Activated CD8-positive, alpha-beta memory T cell treated with anti-CD3 and anti-CD28 coated beads, Interleukin-2, amount 50 U/mL, for 48 hours (primary cell): ENCODE measurements at places on chromosomes 6 and 20.
A peak's percentile ranks its signal among the peaks of the same experiment; 100 is the strongest.

GRCh38 chr6:13431861-13432465, 55.4 kb downstream of the GFOD1 start:
- peak; percentile 62 for DNase-seq

DNA sequence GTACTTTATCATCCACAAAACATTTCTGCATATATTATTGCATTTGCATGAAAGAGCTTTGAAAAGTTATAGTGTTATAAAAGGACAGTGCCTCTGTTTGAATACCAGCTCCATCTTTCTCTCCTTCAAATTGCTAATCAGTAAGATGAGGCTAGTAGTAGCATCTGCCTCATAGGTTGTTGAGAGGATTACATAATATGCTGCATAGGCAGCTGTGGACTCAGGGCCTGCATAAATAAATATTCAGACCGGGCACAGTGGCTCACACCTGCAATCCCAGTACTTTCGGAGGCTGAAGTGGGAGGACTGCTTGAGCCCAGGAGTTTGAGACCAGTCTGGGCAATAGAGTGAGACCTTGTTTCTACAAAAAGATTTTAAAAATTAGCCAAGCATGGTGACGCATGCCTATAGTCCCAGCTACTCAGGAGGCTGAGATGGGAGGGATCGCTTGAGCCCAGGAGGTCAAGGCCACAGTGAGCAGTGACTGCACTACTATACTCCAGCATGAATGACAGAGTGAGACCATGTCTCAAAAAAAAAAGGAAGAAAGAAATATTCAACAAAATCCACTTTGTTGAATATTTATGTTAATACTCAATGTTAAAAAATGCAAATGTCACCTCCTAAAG, 18.3 kb upstream of the SEC63 start:
- no peak for DNase-seq

- peak; percentile 86 for DNase-seq
These were observed 117.0 kb downstream of the RTN4IP1 start for GRCh38 chr6:106512048-106512967.

DNA sequence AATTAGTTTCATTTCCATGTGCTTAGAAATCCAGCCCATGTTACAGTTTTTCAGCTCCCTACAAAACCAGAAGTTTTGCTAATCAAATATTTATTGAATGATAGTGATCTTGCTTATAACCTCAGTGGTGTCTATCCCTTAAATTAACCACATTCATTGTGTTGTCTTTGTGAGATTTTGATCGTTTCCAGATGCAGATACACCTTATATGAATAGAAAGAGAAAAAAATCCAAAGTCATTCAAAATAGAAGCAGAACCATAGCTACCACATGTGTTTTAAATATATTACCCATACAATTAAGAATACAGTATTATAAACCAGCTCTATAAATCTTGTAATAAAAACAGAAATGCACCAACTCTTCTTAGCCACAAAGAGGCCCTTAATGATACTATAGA, 60.6 kb upstream of the RREB1 start:
- no peak for DNase-seq

- peak; percentile 75 for DNase-seq
These were observed 417 bp downstream of the VAPB start for GRCh38 chr20:58389324-58389967.
